ENCODE measurements at places on chromosomes 3 and 15. TPM values are rescaled to one million over a fixed set of nuclear protein-coding genes. Genes with fewer than 3 reads are reported as not detected.

The PIGBOS1 gene
- 13.9 TPM for total RNA-seq

The C3orf22 gene
- not detected for total RNA-seq

The PDIA5 gene
- 57.9 TPM for total RNA-seq

The BCHE gene
- 1.2 TPM for total RNA-seq

The PRTG gene
- total RNA-seq = 8.5 TPM

The ERICH6 gene
- total RNA-seq = not detected

The CHRFAM7A gene
- total RNA-seq = not detected
